ENCODE measurements at places on chromosomes 12 and 14. TPM values are rescaled to one million over a fixed set of nuclear protein-coding genes. Genes with fewer than 3 reads are reported as not detected.

DNA sequence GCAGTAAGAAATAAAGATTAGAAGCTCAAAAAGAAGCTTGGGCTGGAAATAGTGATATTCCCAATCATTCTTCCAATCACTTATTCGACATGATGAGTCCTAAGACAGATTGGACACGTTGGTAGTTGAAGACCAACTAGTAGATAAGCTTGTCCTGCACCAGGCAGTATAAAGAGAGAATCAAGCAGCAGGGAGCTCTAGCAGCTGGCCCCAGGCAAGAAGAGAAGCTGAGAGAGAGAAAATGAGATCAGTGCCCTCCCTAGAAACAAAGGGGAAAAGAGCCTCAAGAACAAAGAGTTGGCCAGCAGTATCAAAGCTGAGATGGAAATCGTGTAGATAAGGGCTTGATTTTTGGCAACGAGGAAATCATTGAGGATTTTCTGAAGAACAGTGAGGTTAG is 20.6 kb downstream of the RASSF8 start:
- DNase-seq, result no peak

GRCh38 chr12:21576431-21576830 is 28.2 kb downstream of the GYS2 start:
- DNase-seq, result no peak

GRCh38 chr14:79914595-79914994 is 296.7 kb downstream of the DIO2 start:
- DNase-seq, result no peak

Gene BDKRB2
- not detected for total RNA-seq

Gene PRIMA1
- total RNA-seq, result not detected

Gene POTEM
- total RNA-seq, result not detected

Gene RBP5
- not detected for total RNA-seq
